ENCODE measurements at places on chromosomes 5 and 9.

GRCh38 chr5:96716716-96717115 is 54.5 kb downstream of the CAST start:
- DNase-seq, result no peak

DNA sequence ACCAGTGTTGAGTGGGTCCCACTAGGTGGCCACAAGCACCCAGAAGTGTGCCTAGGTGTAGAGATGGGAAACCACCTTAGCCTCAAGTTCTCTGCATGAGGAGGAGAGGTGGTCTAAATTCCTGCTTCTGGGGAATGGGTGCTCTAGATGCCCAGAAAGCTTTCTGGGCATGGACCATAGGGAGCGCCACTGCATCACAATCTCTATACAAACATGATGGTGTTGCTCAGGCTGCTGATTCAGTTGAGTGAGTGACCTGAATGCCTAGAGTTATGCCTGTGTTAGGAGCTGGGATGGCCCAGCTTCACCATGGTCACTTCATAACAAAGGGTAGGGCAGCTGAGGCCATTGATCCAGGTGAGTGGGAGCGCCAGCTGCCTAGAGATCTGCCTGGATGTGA is 667.9 kb upstream of the ARRDC3 start:
- no peak for DNase-seq

DNA sequence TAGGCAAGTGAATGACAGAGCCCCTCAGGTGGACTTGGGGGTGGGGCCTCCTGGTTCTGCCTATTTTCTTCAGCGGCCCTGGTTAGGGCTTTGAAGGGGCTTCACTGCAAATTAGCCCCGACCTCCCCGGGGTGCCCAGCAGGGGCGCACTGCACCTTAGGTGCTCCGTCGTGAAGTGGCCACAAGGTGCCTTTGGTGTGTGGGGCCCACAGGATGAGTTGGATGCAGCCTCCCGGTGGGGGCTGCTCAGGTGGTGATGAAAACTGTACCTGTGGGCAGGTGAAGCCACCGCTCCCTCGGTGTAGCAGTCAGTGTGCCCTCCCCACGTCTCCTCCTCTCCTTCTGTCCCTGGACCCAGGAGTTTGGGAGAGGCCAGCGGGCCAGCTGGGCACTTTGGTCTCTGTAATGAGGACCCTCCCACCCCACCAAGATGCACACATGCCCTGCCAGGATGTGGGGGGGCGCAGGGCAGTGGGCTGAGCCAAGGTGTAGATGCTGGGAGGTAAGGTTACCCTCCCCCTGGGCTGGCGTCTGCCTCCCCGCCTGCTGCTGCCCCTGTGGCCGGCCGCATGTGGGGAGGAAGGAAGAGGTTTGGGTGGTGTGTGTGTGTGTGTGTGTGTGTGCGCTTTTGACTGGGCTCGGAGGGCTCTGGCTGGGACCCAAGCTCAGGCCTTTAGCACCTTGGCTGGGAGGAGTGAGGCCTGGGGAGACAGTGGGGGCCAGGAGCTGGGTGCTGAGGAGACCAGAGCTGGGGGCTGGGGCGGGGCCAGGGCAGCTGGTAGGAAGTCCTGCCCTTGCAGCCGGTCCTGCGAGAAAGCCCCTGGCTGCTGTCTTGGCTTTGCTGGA is 55.6 kb downstream of the RXRA start:
- DNase-seq, result no peak

DNA sequence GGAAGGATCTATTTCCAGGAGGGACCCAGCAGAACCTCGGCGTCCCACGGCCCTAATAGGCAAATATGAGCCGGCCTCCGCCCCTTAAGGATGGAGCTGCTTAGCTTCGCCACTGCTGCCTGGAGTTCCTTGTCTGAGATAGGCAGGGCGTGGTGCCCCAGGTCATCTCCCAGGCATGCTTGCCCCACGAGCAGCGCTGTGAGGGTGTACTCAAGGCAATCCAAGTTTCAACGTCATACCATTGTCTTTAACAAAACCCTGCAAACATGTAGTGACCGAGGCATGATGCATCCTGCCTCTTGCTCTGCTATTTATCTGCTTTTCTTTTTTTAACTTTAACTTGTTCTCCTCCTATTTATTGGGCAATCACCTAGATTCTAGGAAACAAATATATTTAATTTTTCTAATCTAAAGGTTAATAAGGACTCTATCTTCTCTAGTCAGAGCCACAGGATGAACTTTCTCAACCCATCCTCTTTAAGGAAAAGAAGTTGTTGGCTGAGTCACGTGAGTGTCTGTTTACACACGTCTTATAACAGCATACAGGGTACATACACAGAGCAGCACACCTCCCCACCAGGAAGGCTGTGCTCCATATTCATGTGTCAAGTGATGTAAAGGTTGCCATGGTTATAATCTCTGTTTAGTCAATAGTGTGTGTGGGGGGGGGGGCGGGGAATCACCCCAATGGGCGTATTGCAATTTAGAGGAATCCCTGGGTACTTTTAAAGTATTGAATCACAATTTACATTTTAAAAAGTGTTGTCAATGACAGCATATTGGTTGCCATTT is 27.3 kb upstream of the ZSWIM6 start:
- DNase-seq, result no peak

GRCh38 chr5:85515588-85515987 is 1102.2 kb upstream of the COX7C start:
- no peak for DNase-seq

- no peak for DNase-seq
These were observed 164.8 kb downstream of the HSD17B3 start for GRCh38 chr9:96136992-96137670.

- no peak for DNase-seq
These were observed 42.6 kb upstream of the SLC6A19 start for GRCh38 chr5:1158647-1159340.

- DNase-seq, result no peak
These were observed 14.7 kb upstream of the CRHBP start for GRCh38 chr5:76938177-76938576.

GRCh38 chr5:175681045-175681967 is 23.4 kb downstream of the HRH2 start:
- DNase-seq, result no peak

GRCh38 chr5:42404366-42404765 is 18.9 kb upstream of the GHR start:
- DNase-seq, result no peak

- DNase-seq, result no peak
These were observed 98.2 kb downstream of the SEMA5A start for GRCh38 chr5:9447691-9448090.

GRCh38 chr9:109806506-109807115 is 26.6 kb downstream of the PALM2AKAP2 start:
- DNase-seq, result no peak

GRCh38 chr9:27628311-27628710 is 55.0 kb upstream of the C9orf72 start:
- no peak for DNase-seq

- no peak for DNase-seq
These were observed 73.0 kb downstream of the PAX5 start for GRCh38 chr9:36961051-36961450.

GRCh38 chr5:113329981-113330380 is 104.8 kb downstream of the TSSK1B start:
- DNase-seq, result no peak

DNA sequence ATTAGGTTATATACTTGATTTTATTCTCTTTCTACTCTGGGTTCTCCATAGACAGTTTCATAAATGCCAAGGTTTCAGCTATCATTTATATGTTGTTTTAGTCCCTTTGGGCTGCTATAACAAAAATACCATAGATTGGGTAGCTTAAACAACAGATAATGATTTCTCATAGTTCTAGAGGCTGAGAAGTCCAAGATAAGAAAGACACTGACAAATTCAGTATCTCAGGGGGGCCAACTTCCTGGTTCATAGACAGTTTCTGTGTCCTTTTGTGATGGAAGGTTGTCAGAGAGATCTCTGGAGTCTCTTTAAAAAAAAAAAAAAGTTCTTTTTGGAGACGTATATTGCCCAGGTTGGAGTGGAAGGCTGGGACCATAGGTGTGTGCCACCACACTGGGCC is 113.3 kb downstream of the SCAMP1 start:
- DNase-seq, result no peak

GRCh38 chr5:14250748-14251701 is 107.9 kb downstream of the TRIO start:
- DNase-seq, result no peak

- DNase-seq, result no peak
These were observed 163.4 kb upstream of the DAB2 start for GRCh38 chr5:39588179-39588578.

GRCh38 chr9:77826116-77826515 is 178.0 kb upstream of the GNA14 start:
- no peak for DNase-seq

GRCh38 chr5:149583394-149583793 is 2.1 kb downstream of the ARHGEF37 start:
- no peak for DNase-seq

DNA sequence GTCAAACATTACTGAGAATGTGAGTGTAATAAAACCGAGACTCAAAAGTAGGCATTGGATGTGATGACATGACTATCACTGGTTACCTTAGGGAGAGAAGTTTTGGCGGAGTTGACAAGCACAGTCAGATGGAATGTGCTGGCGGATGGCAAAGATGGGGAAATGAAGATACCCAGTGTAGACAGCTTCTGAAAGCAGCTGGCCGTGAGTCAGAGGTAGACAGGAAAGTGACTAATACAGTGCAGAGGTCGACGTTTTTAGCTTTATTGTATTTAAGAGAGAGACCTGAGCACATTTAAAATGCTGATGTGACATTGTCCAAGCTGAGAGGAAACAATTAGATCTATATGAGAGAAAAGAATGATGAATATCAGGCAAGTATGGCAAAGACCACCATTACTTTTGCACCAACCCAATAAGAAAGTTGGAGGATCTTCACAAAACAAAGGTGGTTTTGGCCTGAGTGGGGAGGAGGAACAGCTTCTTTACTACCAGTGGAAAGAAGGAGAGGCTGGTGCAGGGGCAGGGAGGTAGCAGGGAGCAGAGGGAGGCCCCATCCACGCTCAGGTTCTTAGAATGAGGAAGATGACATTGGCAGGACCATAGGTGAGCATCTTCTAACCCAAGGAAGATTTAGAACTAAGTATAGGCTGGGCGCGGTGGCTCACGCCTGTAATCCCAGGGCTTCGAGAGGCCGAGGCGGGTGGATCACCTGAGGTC is 36.7 kb upstream of the KCNIP1 start:
- no peak for DNase-seq

DNA sequence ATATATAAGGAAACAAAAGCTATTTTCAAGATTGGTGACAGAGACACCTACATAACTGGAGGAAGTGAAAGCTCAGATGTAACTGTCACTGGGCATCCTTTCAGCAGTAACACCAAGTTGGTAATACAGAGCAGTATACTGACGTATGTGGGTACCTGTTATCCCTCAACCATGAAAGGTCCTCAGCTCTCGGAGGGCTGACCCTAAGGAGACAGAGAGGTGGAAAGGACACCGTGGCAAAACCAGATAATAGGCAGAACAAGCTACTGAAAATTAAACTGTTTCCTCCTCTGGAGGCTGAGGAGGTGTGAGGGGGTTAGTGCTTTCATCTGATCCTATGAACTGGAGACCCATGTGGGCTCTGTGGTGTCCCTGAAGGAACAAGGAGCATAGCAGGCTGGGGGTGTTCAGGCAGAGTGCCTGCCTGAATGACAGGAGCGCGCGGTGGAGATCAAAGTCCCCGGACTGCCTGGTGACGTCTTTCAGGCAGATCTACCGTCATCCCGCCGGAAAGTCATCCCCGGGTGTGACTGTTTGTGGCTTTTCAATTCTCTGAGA is 130.2 kb upstream of the FSTL4 start:
- DNase-seq, result no peak

GRCh38 chr9:125908136-125908535 is 161.0 kb downstream of the PBX3 start:
- DNase-seq, result no peak

GRCh38 chr5:175219366-175219765 is 224.6 kb downstream of the DRD1 start:
- no peak for DNase-seq

GRCh38 chr9:19614294-19614693 is 174.5 kb downstream of the SLC24A2 start:
- no peak for DNase-seq

- no peak for DNase-seq
These were observed 1375.4 kb upstream of the WWC1 start for GRCh38 chr5:166916021-166916420.

DNA sequence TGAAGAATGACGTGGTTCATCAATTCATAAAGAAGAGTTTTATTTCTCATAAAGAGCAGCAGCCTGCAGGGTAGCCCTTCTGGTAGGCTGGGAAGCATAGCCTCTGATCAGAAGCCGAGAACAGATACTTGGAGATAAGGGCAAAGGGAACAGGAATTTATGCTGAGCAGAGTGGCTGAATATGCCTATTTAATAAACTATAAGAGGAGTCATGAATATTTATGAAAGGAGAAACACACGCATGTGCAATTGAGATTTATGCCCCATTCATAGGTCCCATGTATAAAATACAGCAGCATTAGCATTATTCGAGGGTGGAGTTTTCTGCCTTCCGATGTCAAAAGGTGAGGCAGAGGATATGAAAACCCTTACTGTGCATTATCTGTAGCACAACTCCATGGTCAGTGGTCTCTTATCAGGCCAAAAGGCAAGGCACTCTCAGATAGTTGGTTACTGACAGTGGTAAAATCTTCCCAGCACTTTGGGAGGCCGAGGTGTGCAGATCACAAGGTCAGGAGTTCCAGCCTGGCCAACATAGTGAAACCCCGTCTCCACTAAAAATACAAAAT is 569.1 kb downstream of the ACTL7B start:
- DNase-seq, result no peak

GRCh38 chr5:77015938-77016569 is 14.2 kb upstream of the AGGF1 start:
- no peak for DNase-seq

DNA sequence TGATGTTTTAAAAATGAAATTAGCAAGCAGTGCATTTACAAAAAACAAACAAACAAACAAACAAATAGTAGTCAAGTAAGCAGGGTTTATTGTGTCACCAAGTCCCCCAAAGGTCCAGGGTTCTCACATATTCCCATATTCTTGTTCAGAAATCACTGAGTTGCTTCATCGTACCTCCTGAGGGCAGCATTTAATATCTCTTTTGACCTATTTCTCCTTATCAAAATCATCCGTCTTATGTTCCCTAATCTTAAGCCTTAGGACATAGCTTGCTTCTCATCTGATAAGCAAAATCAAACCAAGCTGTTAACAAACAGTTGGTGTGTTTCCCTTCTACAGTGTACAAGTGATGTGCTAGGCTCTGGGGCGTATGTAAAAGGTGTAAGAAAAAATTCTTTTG is 109.5 kb upstream of the MAN2A1 start:
- DNase-seq, result no peak

- no peak for DNase-seq
These were observed 634.4 kb upstream of the C9orf72 start for GRCh38 chr9:28207657-28208056.

- DNase-seq, result no peak
These were observed 260.9 kb downstream of the SH3GL2 start for GRCh38 chr9:17839776-17840175.

DNA sequence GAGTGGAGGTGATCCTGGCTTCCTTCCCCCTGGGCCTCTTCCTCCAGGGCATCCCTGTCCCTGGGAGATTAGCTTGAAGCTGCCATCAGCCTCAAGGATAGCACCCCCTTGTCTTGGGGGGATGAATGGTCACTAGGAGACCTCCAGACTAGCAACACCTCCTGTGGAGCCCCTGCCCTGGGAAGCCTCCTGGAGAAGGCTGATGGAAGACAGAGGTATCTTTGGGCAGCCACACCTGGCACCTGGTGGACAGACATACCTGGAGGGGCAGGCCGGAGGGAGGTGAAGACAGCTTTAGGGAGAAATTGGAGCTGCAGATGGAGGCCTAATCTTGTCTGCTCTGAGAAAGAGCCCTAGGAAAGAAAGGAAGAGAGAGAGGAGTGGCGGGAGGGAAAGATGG is 9.0 kb upstream of the TTLL11 start:
- no peak for DNase-seq

GRCh38 chr9:27985714-27986113 is 412.4 kb upstream of the C9orf72 start:
- no peak for DNase-seq
